ENCODE measurements at places on chromosomes 7 and 10. TPM values are rescaled to one million over a fixed set of nuclear protein-coding genes. Genes with fewer than 3 reads are reported as not detected.

TFR2 gene
- total RNA-seq = 0.19 TPM

MARVELD1 gene
- total RNA-seq = 11.2 TPM

TMEM176B gene
- 0.09 TPM for total RNA-seq

CLDN4 gene
- under 0.01 TPM for total RNA-seq

AOAH gene
- total RNA-seq = not detected

RBP4 gene
- not detected for total RNA-seq
